ENCODE measurements at places on chromosomes 5 and 9.

DNA sequence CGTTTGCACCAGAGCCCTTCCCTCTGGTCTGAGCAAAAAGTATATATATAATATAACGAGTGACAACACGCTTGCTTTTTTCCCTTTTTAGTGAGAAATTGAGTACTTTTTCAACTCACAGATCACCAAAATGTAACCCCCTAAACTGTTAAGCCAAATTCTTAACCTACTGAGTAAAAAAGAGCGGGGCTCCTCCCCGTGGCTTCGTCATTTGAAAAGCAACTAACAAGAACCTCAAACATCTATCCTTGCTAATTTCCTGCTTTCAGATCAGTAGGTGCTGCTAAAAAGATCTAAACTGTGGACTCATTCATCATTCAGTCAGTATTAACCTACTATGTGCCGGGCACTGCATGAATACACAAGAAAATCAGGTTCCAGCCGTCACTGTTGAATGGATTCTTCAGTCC lies 1.0 kb upstream of the PTBP3 start:
- DNase-seq, result peak; percentile 34

- no peak for DNase-seq
These were observed 806.2 kb upstream of the WWC1 start for GRCh38 chr5:167485061-167485774.

DNA sequence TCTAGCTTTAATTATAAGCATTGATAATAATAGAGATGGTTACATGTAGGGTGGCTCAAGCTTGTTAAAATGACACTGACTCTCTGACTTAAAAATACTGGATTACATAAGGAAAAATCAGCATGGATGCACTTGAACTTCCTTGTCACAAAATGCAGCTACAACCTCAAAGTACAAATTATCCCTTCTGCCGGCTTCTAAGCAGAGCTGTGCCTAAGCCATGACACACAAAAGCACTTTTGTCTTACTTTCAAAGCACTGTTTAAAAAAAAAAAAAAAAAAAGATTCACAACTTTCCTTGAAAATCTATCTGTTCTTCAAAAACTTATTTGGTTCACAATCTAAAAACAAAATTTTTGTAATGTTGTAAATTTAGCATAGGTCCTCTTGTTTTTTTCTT lies 36.4 kb upstream of the ZFAND5 start:
- DNase-seq, result no peak

DNA sequence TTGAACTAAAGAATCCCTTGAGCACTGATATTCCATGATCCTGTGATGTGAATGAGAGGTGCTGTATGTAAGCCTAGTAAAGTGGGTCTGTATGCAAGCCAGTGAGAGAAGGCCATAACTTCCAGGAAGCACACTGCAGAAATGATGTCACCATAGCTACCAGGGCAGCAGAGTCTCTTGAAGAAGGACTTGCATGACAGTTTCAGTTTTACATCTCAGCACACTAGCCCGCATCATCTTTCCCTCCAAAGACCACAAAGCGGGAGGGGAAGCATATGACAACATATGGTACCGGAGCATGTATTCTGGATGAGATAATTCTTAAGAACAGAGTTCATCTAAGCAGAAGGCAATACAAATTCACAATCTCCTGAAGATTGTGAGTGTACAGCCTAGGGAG lies 37.6 kb upstream of the MAST4 start:
- DNase-seq, result no peak

- DNase-seq, result peak; percentile 25
These were observed 1.9 kb upstream of the SPDL1 start for GRCh38 chr5:169581580-169582227.

- no peak for DNase-seq
These were observed 652.6 kb upstream of the KLF4 start for GRCh38 chr9:108142142-108142503.

GRCh38 chr9:116279230-116279629 lies 125.6 kb downstream of the PAPPA start:
- DNase-seq, result no peak

DNA sequence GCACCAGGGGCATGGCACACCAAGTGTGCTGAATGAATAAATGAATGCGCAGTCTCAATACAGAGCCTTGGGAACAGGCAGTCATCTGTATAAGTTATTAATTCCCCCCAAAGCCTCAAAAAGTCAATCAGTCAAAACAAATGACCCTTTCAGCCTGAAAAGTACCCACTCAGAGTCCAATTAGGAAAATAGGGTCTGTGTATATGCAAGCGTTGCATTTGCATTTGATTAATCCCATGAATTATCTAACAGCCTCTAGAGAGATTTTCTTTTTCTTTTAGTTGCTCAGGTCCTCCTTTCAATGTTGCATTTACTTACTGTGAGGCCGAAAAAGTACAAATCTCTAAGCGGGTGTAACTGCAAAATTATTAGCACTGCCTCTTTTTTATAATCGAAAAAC lies 23.4 kb downstream of the PTCH1 start:
- DNase-seq, result no peak

DNA sequence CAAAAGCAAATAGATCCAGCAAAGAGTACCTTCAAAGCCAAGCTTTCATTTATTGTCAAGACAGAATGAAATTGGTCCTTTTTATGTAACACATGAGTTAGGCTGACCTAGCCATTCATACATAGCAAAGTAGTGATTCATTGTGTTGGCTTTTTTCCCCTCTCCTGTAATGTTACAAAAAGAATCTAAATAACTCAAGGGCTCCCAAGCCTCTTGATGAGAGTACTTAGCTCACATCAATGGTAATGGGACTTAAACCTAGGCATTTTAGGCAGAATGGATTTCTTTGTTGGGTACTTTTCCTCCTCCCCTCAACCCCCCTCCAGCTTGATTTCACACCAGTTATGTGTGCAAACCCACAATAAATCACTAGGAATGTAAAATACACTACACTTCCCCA lies 123.7 kb downstream of the EBF1 start:
- DNase-seq, result no peak

DNA sequence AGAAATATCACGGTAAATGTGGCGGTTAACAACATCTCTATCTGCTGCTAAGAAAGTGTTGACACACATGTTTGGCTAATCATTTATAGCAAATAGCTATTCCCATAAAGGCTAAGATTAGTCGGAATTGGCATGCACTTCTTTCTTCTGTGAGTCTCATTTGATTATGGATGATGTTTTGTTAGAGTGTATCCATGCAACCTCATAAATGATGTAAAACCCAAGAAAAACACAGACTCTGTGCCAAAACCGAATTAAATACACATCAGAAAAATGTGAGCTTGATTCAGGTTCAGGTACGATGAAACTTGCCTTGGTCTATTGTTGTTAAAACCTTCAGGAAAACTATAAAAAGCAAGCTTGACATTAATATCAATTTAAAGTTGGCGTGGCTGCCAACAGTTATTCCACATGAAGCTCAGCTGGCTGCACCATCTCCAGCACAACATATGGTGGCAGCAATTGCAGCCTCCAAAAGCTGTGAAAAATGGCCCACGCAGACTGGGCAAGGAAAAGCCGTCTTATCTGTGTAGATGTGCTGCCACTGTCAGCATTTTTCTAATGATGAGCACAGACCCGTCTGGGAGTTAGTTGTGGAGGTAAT lies 41.1 kb upstream of the ICE1 start:
- DNase-seq, result no peak

DNA sequence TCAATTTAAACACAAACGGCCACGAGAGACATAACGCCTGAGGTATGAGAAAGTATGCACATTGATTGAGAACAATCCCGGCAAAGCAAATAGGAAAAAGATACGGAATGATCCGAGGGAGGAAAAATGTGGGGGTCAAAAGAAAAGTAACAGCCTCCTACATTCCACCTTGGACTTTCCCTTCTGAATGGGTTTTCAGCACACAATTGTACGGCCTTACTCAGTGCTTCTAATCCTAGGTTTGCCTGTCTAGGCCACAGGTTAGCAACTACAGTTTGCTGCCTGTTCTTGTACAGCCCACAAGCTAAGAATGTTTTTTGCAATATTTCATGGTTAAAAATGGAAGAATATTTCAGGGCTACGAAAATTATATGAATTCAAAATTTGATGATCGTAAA lies 46.2 kb upstream of the RNF20 start:
- DNase-seq, result no peak
